Stimulated activated CD8-positive, alpha-beta memory T cell treated with anti-CD3 and anti-CD28 coated beads, Interleukin-7, amount 100 ng/mL, for 1 hour (primary cell): ENCODE measurements at places on chromosomes 2 and 18.

GRCh38 chr2:33412920-33413319 lies 63.5 kb upstream of the RASGRP3 start:
- no peak for DNase-seq

DNA sequence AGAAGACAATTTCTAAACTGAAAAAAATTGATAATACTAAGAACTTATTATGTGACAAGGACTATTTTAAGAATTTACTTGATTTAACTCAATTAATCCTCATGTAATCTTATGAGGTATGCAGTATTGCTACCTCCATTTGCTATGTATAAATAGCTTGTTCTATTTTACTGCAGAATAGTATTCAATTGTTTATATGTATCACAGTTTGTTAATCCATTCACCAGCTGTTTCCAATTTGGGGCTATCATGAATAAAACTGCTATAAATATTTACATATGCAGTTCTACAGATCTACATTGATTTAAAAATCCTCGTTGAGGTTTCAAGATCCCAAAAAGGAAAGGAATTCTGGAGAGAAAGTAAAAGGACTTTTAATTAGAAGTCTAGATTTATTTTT lies 54.8 kb upstream of the DOCK10 start:
- no peak for DNase-seq

DNA sequence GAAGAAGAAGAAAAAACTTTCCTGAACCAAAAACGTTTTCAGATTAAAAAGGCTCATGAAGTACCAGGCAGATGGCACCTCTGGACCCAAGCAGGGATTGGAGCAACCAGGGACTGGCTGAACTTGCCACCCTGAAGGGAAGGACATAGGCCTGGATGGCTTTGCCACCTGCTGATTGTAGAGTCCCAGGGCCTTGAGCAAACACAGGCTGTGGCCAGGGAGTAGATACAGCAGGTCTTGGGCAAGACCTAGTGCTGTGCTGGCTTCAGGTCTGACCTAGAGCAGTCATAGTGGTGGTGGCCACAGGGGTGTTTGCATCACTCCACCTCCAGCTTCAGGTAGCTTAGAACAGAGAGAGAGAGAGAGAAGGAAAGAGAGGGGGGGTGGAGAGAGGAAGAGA lies 231.5 kb upstream of the FBXO11 start:
- no peak for DNase-seq

DNA sequence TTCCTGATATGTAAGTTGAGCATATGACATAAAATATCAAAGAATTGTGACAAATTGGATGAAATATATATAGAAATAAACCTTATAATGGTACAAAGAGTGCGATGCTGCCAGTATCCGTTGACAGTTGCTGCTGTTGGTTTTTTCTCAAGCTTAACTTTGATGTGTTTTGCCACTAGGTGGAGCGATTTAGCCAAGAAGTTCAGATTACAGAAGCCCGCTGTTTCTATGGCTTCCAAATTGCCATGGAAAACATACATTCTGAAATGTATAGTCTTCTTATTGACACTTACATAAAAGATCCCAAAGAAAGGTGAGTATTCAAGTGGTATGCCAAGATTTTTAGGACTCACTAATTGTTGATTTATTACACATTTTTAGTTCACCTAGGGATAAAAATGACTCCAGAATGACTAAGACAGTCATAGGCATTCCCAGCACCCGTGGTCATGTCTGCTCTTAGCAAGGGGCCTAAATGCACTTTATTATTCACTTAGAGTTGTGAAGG lies 2.1 kb downstream of the RRM2 start:
- no peak for DNase-seq

DNA sequence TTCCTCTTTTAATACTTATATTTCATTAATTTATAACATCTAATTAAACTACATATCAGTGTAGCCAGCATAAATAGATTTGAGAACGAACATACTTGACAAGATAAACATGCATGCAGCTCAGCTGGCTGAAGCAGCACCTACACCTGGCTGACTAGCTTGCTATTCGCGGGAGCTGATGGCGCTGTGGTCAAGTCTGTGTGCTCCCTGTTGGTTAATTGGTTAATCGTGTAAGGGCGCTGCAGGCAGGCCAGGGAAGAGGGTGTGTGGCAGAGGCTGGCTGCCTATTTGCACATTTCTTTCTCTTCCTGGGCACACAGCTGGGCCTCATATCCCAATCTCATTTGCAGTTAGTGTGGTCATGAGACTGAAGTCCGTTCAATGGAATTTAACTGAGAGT lies 14.5 kb upstream of the VWA3B start:
- no peak for DNase-seq
